Skin of body (tissue), 3 donors: ENCODE measurements at places on chromosomes 3 and 15. TPM values are rescaled to one million over a fixed set of nuclear protein-coding genes. Genes with fewer than 3 reads are reported as not detected.

DNA sequence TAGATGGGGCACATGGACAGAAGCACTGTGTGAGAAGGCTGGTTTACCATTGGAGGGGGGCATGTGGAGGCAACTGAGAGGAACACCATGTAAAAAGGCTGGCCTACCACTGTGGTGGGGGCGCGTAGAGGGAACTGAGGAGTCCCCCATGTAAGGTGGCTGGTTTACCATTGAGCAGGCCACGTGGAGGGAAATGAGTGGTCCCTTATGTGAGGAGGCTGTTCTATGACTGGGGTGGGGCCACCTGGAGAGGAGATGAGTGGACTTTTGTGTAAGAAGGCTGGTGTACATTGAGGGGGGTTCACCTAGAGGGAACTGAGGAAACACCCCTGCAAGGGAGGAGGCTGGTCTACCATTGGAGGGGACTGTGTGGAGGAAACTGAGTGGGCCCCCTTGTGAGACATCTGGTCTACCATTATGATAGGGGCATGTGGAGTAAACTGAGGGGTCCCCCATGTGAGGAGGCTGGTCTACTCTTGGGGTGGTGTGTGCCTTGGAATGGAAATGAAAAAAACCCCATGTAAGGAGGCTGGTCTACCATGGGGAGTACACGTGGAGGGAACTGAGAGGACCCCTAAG, 156.9 kb downstream of the FBLN2 start:
- DNase-seq, result no peak

CHRNA7 gene
- total RNA-seq, result 1.6 TPM

- DNase-seq, result no peak
These were observed 179.2 kb downstream of the RORA start for GRCh38 chr15:61049934-61050333.

NDN gene
- 61.5 TPM for total RNA-seq

- no peak for DNase-seq
These were observed 653.6 kb downstream of the NAALADL2 start for GRCh38 chr3:175512700-175513099.

- DNase-seq, result no peak
These were observed 69.5 kb downstream of the CSNK1G1 start for GRCh38 chr15:64286473-64286872.

DNA sequence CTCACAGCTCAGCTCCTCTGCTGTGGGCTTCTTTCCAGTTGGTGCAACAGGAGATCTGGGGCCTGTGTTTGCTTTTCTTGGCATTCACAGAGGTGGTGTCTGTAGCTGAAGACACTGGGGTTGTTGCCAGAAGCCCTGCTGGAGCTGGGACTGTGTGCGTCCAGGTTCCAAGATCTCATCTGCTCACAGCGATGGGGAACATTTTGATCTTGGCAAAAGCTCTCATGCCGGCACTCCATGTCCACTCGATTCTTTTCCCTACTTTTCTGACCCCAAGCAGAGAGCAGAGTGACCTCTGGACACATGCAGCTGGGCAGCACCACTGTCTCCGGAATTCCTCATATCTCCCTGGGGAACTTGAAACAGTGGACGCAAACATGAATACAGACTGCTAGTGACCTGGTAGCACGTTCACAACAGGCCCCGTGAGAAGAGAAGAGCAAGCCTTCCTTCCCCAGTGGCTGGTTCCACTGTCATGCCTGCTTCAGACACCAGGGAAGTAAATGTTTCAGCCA, 36.1 kb upstream of the MECOM start:
- no peak for DNase-seq

DNA sequence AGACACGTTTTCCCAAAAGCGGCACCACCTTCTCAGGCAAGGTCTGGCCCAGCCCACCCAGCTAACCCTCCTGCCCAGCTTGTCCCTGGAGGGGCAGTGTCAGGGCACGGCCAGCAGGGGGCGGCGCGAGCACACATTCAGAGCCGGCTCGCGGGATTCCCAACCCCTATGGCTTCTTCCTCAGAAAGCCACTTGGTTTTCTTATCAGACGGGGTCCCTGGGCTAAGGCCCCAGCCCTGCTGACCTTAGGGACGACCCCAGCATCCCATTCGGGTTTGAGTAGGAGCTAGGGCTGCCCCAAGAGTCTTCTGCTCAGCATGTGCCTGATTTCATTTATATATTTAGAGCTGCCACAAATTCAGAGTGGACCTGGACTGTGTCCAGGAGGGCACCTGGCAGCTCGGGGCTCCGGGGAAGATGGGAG, 14.5 kb downstream of the RLBP1 start:
- DNase-seq, result no peak

ZNF148 gene
- total RNA-seq, result 25.9 TPM

GRCh38 chr15:54277834-54278233, 299.6 kb downstream of the UNC13C start:
- DNase-seq, result no peak

GRCh38 chr3:44504566-44504965, 27.1 kb upstream of the ZNF445 start:
- DNase-seq, result no peak

- DNase-seq, result no peak
These were observed 57.0 kb downstream of the SUMF1 start for GRCh38 chr3:4409971-4410573.

THBS1 gene
- total RNA-seq, result 291 TPM

DNA sequence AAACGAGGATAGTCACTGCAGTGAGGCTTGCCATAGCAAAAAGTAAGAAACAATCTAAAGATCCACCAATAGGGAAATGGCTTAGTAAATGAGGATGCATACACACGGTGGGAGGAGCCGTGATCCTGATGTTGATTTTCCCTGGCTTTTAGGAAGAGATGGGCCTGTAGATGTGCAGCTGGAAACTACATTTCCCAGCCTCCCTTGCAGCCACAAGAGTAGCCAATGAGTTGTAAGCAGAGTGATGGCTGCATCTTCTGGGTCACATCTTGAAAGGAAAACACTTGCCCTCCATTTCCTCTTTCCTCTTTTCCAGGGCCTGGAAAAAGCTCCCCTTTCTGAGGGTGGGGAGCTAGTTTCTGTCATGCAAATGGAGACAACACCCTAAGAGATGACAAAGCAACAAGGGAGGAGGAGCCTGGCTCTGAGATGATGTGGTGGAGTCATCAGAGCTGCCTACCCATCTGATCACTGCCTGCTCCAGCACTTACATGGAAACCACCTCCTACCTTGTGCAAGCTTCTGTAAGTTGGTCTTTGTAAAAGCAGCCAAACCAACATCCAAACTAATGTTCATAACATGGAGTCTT, 139.1 kb downstream of the TLE3 start:
- no peak for DNase-seq

DNA sequence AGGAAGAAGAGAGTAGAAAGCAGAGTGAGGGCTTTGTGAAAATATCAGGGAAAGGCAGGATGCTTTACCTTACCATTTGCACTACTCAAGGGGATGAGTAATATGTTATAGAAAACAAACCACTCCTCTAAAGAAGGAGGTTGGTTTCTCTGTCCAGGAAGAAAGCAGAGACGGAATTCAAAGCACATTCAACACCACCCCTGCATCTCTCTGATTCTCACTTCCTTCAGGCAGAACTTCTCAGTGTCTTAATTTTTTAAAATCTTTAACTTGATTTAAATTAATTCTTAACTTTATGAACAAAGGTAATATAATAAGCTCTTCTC, 82.4 kb downstream of the NR2F2 start:
- DNase-seq, result no peak

- no peak for DNase-seq
These were observed 62.4 kb upstream of the SLC6A1 start for GRCh38 chr3:10929978-10930665.

EFL1 gene
- total RNA-seq, result 21.0 TPM

DNA sequence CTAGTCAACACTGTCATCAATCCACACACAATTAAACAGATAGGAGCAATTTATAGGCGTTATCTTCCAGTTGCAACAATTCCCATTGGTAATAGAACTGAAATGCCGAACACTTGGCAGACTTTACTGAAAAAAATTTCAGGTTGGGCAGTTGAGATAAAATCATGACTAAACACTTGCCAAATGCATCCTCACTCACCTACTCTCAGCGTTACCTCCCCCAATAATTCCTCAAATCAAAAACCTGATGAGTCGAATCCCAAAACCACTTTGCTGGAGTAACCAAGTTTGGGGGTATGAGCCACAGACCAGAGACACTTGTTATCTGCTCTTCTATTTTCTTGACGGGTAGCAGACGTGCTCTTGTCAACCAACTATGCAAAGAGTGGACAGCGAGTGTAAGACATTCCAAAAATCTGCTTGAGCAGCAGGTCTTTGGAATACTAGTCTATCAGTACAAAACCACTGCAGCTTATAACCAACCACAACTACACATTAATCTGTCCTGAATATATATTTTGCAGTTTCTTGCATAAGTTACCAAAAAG, 30.3 kb downstream of the PPP1R2 start:
- no peak for DNase-seq

BTBD1 gene
- 56.2 TPM for total RNA-seq

ACKR4 gene
- total RNA-seq, result 41.2 TPM

GRCh38 chr15:78645009-78645408, 4.0 kb upstream of the CHRNB4 start:
- DNase-seq, result no peak

DNA sequence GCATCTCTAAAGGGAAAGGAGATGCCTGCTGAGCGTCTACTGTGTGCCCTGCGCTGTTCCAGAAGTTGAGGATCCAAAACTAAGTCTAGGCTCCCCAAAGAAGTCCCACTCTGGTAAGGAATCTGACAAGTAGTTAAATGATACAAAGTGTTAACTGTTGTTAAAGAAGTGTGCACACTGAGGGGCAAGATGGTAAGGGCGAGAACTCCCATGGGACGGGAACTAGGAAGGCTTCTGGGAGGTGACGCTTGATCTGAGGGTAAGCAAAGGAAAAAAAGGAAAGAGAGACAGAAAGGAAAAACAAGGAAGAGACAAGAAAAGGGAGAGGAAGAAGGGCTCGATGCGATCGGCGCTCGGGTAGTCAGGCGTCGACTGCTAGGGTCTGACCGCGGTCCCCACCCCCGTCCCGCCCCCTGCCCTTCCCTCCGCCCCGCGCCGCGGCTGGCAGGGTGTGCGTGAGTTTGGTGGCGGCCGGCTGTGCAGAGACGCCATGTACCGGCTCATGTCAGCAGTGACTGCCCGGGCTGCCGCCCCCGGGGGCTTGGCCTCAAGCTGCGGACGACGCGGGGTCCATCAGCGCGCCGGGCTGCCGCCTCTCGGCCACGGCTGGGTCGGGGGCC, at the start of gene LACTB:
Gene LACTB (plus strand): TSS at position 480 of the 620 bp plus-strand sequence. CDS start 11 bp downstream, at position 491.
- DNase-seq, result peak; percentile 79

- DNase-seq, result no peak
These were observed 62.1 kb downstream of the SSR3 start for GRCh38 chr3:156492801-156493261.

GRCh38 chr3:157274644-157275137, 114.7 kb upstream of the CCNL1 start:
- no peak for DNase-seq

DNA sequence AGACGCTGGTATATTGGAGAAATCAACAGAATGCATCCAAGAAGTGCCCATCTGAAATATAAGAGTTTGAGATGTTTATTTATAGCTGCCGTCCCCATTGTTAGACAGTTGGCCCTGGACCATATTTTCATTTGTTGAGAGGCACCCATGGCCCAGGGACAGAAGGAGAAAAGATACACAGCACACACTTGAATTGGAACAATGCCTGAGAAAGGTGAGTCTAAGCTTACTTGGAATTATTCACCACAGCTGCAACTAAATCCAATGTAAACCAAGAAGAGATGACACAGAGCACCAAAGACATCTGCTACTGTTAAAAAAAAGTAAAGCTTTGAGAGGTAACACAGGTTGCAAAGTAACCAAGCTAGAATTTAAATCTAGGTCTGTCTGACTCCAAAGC, 525.5 kb upstream of the NAALADL2 start:
- no peak for DNase-seq

MAPK6 gene
- total RNA-seq, result 36.4 TPM

PLAAT1 gene
- 2.4 TPM for total RNA-seq

- no peak for DNase-seq
These were observed 3.1 kb downstream of the STAG1 start for GRCh38 chr3:136749091-136749490.

RAD51 gene
- total RNA-seq, result 3.7 TPM

KCNMB2 gene
- 3.4 TPM for total RNA-seq

- DNase-seq, result no peak
These were observed 66.4 kb upstream of the CNTN6 start for GRCh38 chr3:1026395-1026794.

DNA sequence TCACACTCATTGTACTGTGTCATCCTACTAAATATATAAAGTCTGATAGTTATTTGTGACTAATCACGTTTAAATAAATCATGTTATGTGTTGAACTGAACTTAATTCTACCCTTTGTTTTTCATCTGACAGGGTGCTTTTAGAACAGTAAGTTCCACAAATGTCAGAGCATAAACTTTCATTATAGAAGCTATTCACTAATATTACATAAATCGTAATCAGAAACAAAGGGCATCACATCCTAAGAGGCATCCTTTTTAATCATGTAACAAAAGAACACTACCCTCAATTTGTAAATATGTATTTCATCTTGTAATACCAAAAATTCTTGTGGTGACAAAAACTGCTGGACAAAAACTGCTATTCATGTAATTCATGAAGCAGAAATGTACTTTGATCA, 50.8 kb downstream of the KCNH8 start:
- no peak for DNase-seq

- DNase-seq, result no peak
These were observed 10.8 kb upstream of the ZMAT3 start for GRCh38 chr3:179082416-179082815.

GRCh38 chr3:108608750-108609149, 19.2 kb downstream of the DZIP3 start:
- DNase-seq, result no peak

GRCh38 chr3:173970281-173970680, 572.7 kb downstream of the NLGN1 start:
- no peak for DNase-seq

TRH gene
- not detected for total RNA-seq

GRCh38 chr3:194308601-194309449, 42.3 kb downstream of the CPN2 start:
- DNase-seq, result no peak

DNA sequence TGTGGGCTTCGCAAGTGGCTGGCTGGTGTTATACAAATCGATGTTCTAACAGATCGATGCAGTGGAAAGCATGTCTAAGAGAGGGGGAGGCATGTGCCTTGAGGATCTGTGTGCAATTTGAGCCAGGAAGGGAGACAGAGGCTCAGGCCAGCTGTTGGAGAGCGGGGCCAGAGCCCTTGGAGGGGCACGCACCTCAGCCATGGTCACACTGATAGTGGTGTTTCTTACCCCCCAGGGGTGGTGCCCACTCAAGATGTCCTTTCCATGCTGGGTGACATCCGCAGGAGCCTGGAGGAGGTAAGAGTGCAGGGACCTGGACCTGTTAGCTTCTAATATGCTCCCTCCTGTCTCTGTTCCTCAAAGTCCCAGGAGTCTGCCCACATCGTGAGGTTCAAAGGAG, 3.8 kb upstream of the ABTB1 start:
- no peak for DNase-seq

GRCh38 chr3:143309705-143310104, 190.1 kb downstream of the CHST2 start:
- peak; percentile 65 for DNase-seq

RBMS3 gene
- 111 TPM for total RNA-seq

DNA sequence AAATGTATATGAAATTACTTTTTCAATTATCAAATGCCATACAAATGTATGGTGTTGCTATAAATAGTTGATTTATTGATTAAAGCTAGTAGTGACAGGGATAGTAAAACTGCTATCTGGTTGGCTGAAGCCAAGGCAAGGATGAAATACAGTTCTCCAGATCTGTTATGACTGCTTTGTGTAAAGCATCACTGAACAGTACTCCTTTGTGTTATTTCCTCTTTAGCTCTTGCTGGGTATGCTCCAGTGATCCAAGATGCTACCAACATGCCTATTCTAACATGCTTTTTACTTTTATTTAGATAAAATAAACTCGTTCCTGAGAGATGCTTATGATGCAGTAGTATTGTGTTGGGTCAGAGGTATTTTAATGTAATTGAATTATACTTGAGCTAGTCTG, 12.4 kb upstream of the UBR1 start:
- no peak for DNase-seq
